ENCODE measurements at places on chromosomes 7 and 10.

DNA sequence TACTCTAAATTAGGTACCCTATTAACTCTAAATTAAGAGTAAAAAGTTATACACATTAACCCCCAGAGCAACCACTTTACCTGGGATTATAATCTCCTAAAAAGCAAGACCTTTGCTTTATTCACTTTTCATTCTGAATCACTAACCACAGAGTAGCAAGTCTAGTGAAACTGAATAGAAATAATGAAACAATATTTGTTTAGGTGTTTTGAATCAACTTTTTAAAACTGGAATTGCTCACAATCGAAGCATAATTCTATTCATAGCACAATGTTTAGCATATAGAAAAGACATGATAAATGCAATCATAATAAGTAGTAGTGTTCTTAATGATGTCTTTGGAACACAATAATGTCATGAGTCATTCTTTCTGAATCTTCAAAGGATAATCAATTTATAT is 37.0 kb upstream of the CASD1 start:
- no peak for DNase-seq

DNA sequence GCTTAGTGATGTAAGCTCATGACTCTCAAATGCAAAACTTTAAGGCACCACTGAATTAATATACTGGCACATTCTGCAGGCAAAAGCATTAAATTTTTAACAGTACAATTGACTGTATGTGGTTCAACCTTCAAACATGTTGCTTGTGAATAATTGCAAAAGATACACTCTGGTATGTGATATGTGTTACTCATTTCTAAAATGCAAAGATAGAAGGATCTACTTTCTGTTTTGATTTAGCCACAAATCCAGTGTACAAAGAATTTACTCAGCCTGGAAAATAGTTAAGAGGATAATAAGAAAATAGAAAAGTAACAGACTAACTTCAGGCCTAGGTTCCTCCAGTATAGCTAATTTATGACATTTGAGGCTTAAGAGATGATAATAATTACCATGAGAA is 66.6 kb upstream of the NOBOX start:
- DNase-seq: no peak

GRCh38 chr7:26954951-26955350 is 90.6 kb upstream of the SKAP2 start:
- DNase-seq: no peak

DNA sequence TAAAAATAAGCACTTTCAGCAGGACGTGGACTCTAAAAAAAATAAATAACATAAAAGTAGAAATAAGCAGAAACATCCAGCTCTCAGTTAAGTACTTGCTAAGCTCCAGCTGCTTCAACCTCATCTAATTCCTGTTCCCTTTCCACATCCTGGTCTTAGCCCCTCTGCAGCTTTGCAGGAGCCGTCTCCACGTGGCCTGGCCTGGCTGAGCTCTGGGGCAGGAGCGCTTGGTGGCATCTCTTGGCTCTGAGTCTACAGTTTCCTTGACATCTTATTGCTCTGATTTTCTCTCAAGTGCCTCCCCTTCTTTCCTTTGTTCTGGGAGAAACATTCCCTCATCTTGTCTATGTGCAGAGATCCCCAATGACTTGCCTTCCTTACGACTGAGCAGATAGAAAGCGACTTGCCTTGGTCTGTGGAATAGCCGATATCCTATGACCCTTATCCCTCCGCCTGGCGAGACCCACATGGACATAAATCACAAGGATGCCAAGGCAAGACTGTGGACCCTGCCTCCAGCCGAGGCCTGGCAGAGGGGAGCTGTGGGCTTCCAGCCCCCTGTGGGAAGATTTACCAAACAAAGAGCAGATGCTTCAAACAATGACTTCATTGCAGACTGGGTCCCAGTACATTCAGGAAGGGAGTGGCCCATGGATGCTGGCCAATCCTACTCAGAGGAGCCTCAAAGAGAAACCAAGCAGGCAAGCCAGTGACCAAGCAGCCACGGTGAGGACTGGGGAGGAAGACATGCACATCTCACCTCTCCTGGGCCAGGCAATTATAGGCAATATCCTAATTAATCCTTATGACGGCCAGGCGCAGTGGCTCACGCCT is 61.9 kb downstream of the SPOCK2 start:
- DNase-seq: no peak

DNA sequence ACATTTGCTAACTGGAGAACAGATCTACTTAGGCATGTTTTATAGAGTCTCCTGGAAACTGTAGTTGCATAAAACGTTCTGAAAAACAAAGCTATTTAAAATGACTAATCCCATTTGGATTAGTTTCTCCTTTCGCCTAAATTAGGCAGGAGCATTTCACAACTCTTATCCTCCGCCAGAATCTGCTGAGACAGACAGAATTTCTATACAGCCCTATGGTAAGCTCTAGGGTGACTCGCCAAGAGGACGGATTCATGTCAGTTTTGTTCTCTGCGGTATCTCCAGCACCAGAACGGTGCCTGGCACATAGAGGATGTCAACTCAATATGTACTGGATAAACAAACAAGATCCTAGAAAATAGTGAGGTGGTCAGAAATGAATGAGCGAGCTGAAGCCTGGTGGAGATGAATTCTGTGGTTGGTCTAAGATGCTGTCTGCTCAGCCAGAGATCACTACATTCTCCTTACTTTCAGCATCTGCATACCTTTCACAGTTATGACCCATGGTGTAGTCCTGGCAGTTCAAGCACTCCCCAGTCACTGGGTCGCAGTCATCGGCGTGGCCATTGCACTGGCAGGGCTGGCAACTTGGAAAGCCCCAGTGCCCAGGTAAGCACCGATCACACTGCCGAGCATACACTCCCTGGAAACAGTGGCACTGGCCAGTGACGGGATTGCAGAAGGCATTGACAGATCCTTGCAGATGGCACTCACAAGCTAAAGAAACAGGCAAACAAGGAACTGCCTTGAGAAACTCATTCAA is 44.0 kb downstream of the LAMB1 start:
- no peak for DNase-seq

DNA sequence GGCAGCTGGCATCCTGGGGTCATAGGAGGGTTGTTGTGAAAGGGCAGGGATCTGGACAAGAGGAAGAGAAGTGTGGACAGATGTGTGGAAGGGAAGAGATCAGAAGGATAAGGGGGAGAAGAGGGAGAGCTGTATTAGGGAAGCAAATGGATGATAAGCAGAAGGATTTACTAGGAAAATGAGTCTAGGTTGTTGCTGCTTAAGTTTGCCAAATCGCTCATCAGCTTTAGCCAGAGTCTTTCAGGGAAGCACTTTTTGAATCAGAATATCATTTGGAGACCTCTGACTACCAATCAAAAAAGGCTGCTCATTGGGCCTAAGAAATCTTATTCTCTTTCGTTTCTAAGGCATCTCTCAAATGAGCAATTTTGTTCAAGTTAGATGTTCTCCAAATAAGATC is 2.6 kb upstream of the CSGALNACT2 start:
- DNase-seq: no peak

GRCh38 chr10:87930934-87931835 is 67.8 kb downstream of the PTEN start:
- DNase-seq: no peak

- DNase-seq: no peak
These were observed 390.7 kb downstream of the INHBA start for GRCh38 chr7:41312235-41312634.

DNA sequence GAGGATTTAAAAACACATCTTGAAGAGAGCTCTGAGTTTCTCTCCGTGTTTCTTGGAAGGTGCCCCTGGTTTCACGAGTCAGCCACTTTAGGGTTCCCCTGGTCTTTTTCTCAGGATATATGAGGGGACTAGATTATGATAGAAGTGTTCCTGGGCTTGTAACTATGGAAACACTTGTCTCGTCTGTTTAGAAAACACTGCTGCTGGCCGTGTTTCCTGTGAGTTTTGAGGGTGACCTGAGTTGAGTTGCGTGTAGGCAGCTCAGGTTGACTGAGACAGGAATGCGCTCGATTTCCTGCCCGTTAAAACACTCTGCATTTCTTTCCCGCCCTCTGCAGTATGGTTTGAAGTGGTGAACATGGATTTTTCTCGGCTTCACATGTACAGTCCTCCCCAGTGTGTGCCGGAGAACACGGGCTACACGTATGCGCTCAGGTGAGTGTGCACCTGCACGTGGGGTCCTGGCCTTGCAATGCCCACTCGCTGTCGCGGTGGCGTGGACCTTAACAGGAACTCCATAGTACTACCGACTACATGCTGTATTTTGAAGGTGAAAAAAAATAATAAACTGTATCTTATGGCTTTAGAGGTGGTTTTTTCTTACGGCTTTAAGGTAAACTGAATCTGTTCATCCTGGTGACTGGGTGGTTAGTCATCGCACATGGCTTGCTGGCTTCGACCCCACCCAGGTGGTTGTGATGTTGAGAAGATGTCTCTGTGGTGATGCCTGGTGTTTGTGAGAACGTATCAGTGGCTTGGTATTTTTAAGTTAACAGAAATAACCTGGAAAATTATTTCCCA is at the start of gene SUN1:
Gene SUN1 (plus strand): TSS at position 310 of the 801 bp plus-strand sequence. CDS start 49 bp downstream, at position 359.
- no peak for DNase-seq

DNA sequence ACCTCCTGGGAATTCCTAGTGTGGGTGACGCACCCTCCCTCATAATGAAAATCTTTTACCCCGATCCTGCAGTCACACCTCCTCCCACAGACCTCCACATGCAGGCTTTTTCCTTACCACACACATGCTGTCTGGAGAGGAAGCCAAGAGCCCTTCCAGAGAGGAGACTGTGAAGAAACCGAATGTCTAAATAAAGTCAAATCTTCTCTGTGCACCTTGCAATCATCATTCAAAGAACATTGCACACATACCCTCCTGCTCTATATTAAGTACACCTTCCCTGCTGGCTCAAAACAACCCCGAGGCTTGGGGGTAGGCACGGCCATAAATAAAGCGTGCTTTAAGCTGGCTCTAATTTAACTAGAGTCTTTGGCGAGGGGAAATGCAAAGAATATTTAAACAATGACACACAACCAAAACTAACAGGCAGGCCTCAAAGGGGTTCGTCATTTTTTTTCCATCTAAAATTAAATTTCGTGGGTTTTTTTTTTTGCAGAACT is 34.9 kb downstream of the CALML3 start:
- no peak for DNase-seq

Measured in NCI-H2227 treated with DMSO at 0.1 percent for 48 hours (cell line).